AG10803 (cell line): ENCODE measurements at places on chromosomes 11 and 22.
A peak's percentile ranks its signal among the peaks of the same experiment; 100 is the strongest.

DNA sequence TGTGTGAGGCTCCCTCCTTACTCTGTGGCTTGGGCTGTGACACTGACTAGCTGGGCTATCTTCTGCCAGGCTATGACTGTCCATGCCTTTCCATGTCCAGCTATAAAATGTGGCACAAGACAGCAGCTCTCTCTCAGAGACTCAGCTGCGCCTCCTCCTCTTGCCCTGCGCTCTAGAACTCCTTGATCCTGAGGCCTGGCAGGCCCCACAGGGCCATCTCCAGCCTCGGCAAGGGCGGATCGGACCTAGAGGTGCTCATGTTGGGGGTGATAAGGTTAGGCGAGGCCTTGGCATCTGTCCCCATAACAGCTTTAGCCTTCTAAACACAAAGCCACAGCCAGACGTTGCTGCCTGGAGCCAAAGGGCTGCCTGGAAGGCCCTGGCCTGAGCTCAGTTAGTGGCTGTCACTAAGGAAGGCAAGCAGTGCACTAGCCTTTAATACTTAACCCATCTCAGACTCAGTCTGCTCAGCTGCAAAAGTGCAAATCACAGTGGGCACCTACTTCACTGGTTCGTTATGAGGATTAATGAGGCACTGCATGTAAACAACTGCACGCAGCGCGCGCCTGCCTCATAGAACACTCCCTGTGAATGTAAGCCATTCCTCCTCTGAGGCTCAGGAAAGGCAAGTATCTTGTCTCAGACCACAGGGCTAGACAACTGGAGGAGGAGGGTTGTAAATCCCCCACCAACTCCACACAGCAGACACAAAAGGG, 1.2 kb downstream of the GUCD1 start:
- peak; percentile 16 for DNase-seq

- peak; percentile 75 for DNase-seq
These were observed 35.9 kb upstream of the PRDM11 start for GRCh38 chr11:45110562-45110961.

DNA sequence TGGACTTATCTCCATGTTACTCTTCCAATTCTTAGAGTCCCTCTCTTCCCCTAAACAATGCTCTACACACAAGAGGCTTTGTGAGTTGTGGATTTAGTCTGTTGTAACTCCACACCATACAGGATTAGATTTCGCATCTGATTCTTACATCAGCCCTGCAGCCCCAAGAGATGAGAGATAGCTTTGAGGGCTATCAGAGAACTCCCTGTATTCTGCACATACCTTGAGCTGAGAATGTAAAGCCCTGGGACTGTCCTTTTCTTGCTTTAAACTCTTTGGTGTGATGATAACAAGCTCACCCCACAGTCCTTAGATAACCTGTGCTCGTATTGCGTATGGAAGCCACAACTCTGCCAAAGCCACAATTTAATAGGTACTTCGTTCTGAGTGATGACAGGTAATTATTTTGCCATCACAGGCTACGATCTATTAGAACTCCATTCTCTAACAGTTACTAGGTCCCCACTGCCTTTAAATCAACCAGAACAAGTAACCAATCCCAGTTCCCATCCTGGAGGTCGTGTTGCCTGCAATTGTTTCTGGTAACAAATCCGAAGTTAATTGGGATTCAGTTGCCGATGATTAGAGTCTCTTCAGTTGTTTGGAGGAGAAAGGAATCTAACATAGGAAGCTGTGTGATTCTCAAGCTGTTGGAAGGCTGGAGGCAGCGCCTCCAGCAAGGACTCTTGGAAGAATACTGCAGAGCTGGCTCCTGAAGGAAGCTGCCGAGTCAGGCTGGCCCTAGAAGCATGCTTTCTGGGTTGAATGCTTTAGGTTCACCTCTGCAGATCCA, 1.3 kb upstream of the PARVG start:
- no peak for DNase-seq

DNA sequence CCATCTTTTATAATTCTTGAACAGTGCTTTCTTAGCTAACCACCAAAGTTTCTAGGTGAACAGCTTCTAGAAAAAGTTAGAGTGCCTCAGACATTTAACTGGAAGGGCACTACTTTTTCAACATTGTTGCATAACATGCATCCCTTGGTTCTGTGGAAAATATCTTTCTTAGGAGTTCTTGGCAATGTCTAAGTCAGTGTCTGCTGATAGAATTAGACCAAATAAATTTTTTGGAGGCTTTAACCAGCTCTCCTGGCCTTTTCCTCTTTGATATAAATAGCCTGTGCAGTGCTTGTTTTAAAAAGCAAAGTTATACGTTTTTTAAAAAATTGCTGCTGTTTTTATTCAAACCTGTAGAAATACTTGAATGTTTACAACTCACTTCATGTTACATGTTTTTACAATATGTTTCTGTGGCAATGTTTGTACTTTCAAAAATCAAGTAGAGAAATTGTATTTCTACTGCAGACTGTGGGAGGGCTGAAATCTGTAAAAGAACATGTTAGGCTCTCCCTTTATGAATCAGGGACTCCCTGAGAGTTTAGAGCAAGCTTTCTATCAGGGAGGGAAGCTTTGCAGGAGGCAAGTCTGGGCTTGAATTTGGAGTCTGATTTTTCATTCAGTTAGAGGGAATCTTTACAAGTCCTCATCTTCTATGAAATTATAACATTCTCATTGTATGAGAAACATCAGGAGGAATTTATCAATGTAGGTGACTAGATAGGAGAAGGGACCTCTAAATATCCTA, 16.3 kb upstream of the PANX1 start:
- DNase-seq: no peak

DNA sequence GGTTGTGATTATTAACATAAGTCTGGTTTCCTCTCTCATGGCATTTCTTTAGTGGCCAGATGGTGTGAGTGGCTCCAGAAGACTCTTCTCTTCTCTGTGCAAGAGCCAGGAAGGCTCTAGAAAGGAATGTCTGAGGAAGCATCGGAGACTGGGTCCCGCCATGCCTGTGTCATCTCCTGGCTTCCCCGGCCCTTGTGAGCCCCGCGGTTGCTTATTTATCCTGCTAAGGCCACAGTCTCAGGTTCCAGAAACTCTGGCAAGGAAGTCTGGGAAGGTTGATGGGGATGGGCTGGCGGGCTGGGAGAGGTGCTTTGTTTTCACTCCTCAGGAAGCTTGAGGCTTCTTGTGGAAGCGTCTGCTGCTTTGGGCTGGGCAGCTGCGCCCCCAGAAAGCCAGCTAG, 18.9 kb downstream of the BCR start:
- DNase-seq: no peak

- peak; percentile 13 for DNase-seq
These were observed 8.0 kb downstream of the CAPN5 start for GRCh38 chr11:77074626-77075221.

DNA sequence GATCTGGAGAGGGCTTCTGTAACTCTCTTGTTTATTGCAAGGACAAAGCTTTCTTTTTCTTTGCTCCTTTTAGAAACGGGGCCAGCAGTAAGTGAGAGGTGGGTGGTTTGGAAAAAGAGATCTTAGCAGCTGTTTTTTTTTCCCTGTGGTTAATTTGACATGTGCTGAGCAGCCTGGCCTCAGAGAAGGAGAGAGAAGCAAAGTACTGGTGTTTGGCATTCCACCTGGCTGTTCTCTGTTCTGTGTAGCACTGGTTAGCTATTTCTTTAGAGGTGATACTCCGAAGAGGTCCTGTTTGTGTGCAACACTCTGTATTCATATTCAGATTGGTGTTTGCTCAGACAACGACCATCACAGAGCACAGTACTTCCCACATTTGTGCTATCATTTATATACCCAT, 80.8 kb upstream of the SORL1-AS1 start:
- DNase-seq: no peak

DNA sequence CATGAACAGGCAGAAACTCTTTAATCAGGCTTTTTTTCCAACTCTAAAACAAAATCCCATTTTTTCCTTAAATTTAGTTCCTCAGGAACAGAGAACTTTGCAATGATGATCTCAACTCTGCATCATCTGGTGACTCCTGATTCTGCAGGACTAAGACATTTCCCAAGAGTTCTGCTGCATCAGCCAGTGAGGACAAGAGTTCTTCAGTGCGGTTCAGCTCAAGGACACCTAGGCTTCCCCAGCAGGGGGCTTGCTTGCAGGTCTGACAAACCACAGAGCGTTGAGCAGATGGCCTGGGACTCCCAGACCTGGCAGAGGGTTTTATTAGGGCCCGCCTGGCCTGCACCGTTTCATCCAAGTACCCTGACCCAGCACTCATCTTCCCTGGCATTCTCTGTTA, 6.4 kb downstream of the CDCA5 start:
- DNase-seq: no peak

- no peak for DNase-seq
These were observed 64.1 kb upstream of the MPPED2 start for GRCh38 chr11:30650266-30650665.

DNA sequence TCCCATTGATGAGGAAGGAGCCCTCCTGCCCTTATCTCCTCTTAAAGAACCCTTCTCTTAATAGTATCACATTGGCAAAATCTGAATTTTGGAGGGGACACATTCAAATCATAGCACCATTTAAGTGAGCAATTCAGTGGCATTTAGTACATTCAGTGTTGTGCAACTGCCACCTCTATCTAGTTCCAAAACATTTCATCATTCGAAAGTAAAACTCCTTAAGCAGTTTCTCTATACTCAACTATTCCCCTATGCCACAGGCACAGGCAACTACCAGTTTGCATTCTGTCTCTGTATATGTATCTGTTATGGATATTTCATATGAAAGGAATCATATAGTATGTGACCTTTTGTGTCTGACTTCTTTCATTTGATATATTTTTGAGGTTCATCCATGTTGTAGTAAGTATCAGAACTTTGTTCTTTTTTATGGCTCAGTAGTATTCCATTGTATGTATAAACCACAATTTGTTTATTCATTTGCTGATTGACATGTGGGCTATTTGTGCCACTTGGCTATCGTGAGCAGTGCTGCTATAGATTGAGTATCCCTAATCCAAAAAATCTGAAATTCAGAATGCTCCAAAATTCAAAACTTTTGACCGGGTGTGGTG, 22.9 kb downstream of the FAR1 start:
- DNase-seq: peak; percentile 13

- DNase-seq: peak; percentile 76
These were observed 51.9 kb downstream of the SPECC1L start for GRCh38 chr22:24322522-24322921.

DNA sequence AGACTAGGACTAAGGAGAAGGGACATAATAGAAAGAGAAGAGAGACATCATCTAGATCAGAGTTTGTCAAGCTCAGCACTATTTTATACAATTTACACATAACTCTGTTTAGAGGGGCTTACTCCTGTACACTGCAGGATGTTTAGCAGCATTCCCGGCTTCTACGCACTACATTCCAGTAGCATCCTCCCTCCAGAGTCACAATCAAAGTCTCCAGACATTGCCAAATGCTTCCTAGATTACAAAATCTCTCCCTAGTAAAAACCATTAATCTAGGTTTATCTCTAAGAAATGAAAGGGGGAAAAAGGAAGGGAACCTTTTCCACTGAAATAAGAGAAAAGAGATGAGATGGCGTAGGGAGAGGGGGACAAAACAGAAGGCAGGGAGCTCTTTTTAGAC, 4.0 kb downstream of the USP28 start:
- no peak for DNase-seq

- DNase-seq: no peak
These were observed 219.9 kb upstream of the GRIA4 start for GRCh38 chr11:105389952-105390351.

GRCh38 chr11:96815236-96815635, 425.4 kb downstream of the JRKL start:
- no peak for DNase-seq

- peak; percentile 53 for DNase-seq
These were observed 2.9 kb upstream of the BTBD10 start for GRCh38 chr11:13465909-13466371.

DNA sequence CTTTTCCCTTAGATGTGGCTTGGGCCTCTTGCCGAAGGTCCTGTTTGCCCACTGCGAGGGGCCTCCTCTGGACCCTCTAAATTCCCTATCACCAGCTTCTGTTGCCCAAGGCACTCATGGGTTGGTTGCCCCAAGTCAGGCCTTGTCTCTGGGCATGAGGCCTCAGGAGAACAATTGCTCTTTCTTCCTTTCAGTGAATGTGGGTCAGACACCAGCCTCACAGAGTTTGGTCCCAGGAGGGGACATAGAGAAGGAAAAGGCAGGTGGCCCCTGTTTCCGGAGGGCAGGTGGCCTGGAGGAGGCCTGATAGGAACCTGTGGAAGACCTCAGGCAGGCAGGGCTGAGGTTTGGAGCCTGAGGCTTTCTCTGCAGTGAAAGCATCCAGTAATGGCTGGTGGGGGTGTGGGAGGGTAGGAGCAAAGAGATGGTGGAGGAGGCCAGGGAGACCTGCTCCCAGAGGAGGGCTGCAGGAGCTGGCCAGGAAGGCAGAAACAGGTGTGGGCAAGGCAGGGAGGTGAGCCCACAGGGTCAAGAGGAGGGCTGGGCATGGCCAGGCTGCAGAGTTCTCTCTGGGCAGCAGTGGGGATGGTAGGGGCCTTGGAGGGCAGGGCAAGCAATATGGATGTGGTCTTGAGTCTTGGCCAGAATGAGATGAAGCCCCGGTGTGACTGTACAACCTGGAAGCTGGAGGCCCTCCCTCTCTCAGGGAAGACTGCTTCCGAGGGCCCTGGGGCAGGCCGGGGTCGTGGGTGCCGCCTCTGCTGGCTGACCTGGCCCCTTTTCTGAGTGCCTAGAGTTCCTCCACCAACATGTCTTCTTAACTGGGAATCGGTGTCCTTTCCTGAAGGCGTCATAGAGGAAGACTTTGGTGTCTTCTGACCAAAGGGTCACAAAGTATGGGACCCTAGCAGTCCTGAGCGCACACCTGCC, 28.0 kb upstream of the LMO1 start:
- no peak for DNase-seq

- DNase-seq: no peak
These were observed 1448.3 kb downstream of the BRD1 start for GRCh38 chr22:48379371-48379770.

DNA sequence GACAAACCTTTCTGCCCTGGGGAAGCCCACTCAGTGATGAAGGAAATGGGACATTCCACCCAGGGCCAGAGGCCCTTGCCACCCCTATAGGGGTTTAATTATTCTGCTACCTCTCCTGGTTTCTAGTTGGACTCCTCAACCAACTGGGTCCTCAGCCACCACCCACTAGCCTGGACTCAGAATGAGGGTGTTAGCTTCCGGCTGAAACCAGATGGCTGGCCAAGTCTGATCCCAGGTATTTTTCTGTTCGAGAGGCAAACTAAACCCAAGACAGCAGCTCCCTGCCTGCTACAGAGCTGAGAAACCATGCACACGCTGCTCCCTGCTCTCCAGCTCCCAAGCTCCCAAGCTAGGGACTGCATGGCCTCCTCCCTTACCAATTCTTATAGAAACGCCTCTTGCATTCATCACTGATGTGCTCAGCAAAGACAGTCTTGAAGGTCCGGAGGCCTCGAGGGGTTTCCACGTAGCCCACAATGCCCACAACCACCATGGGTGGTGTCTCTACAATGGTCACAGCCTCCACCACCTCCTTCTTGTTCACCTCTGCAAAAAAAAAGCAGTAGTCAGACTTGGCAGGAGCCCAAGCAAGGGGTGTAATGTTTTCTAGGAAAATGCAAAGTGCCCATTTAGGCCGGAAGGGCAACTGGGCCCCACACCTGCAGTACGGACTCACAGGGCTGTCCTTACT, 2.2 kb downstream of the RPL3 start:
- DNase-seq: no peak
